CD4-positive, alpha-beta T cell treated with Interleukin-4 for 1 hour (primary cell): ENCODE measurements at places on chromosomes 16 and 17.

- no peak for DNase-seq
Measured at GRCh38 chr17:16583781-16584180, 14.8 kb upstream of the ZNF287 start.

GRCh38 chr17:21140911-21141310 lies 14.1 kb downstream of the DHRS7B start:
- DNase-seq, result peak; percentile 20

- DNase-seq, result no peak
Measured at GRCh38 chr16:19595043-19595767, 39.7 kb downstream of the VPS35L start.

DNA sequence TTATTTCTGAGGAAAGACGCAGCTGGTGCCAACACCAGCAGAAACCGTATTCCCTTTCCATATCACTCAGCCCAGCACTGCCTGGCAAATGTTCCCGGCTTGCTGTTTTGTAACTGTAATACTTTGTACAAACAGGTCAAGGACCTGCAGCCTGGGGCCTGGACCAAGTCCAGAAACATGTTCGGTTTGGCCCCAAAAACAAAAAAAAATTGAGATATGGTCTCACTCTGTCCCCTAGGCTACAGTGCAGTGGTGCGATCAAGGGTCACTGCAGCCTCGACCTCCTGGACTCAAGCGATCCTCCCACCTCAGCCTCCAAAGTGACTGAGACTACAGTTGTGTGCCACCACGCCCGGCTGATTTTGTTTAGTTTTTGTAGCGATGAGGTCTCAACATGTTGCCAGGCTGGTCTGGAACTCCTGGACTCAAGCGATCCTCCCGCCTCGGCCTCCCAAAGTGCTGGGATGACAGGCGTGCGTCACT lies 1.2 kb downstream of the HAGH start:
- DNase-seq, result no peak

- no peak for DNase-seq
Measured at GRCh38 chr17:68542698-68543463, 30.7 kb downstream of the PRKAR1A start.

GRCh38 chr16:56558024-56558747 lies 6.7 kb upstream of the MT4 start:
- DNase-seq, result no peak

GRCh38 chr16:53881371-53881770 lies 177.4 kb downstream of the FTO start:
- DNase-seq, result no peak

- no peak for DNase-seq
Measured at GRCh38 chr17:50364715-50365114, 8.3 kb downstream of the MRPL27 start.

DNA sequence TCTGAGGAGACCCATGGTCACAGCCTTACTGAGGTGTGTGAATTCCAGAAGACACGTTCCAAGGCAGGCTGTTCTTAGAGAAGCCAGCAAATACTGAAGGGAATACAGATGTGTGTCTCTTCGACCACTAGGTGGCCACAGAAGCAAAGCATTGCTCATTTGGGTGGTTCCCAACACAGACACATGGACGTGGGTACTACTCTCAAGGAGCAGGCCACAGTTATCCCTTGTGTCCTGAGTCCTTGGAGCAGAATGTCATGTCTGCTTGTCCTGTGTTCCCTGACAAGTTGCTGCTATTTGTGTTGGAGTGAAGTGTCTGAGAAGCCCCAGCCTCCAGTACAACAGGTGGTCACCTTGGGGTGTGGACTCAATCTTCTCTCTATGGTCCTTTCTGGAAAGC lies 30.3 kb downstream of the HMOX2 start:
- DNase-seq, result peak; percentile 82

DNA sequence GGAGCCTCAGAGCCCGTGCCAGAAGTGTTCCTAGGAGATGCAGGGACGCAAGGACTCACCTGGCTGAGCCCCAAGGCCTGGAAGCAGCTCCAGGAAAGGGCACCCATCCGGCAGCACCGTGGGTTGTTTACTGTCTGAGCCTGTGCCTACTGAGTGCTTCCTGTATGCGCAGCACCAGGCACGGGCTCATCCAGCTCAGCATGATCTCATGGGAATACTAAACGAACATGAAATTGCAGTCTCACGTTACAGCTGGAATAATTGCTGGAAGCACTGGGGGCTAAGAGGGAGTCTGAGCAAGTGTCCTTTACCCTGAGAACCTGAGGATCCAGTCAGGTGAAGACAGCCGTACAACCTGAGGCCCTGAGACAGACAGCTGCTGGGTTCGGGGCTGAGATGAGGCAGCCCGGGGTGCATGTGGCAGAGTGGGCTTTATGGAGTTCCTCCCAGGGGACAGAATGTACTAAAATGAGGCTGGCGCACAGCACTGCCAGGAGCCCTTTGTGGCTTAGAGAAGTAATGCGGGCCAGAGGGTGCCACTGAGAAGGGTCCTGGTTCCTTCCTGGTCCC lies 5.4 kb downstream of the CTRL start:
- no peak for DNase-seq

DNA sequence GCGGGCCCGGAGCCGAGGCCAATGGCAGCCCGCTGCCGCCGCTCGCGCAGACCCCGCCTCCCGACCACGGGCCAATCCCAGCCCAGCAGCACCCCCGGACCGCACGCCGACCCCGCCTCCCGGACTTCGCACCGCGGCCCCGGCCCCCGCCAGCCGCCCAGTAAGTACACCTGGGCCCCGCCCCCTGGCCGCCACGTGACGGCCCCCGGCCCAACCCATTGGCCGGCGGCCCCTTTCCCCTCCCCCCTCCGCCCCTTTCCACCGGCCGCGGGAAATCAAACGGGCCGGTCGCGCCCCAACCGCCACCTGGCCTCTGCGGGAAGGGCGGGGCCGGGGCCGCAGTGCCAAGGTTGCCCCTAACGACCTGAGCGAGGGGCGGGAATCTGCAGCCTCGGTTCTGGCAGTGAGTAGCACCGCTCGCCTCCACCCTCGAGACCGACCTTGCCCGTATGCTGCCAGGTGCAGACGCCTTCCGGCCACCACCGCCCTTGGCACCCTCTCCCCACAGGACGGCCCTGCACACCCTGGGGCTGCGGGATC lies at the start of gene YBX2:
Gene YBX2 (minus strand): TSS at position 26 of the 540 bp plus-strand sequence. CDS start 139 bp downstream, outside the sequence.
- DNase-seq, result peak; percentile 85

DNA sequence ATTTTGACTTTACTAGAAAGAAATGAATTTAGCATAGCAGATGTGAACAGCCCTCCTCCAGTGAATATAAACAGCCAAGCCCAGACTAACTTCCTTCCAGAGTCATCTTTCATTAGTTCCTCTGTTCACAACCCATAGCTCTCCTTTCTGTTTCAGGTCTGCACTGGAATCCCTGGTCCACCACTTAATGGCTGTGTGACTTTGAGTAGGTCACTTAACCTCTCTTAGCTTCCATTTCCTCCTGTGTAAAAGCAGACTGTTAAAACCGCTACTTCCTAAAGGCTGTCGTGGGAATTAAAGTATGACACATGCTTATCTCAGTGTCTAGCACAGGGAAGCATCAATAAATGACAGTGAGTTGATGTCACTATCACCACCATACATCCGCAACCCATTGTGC lies 7.5 kb downstream of the SLC6A4 start:
- DNase-seq, result no peak

DNA sequence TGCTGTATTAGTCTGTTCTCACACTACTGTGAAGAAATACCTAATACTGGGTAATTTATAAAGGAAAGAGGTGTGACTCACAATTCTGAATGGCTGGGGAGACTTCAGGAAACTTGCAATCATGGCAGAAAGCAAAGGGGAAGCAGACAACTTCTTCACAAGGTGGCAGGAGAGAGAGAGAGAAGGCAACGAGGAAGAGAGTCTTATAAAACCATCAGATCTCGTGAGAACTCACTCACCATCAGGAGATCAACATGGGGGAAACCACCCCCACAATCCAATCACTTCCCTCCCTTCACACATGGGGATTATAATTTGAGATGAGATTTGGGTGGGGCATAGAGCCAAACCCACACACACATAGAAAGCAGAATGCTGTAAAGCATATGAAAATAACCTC lies 896.2 kb downstream of the CDH11 start:
- no peak for DNase-seq

- DNase-seq, result no peak
Measured at GRCh38 chr16:84957792-84958191, 53.5 kb downstream of the ZDHHC7 start.

DNA sequence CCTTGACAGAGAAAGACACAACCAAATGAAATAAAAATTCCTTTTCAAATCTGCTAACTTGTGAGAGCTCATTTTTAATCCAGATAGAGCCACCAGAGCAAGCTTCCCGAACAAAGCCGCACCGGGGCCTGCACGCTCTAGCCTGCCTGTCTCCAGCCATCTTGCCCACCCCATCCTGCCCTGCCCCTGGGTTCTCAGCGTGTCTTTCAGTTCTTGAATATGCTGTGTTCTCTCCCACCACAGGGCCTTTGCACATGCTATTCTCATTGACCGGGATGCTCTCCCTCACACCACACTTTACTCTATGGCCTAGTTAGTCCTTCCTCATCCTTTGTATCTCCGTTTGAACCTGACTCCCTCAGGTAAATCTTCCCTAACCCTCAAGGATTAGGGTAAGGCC lies 14.7 kb downstream of the SMIM5 start:
- no peak for DNase-seq

DNA sequence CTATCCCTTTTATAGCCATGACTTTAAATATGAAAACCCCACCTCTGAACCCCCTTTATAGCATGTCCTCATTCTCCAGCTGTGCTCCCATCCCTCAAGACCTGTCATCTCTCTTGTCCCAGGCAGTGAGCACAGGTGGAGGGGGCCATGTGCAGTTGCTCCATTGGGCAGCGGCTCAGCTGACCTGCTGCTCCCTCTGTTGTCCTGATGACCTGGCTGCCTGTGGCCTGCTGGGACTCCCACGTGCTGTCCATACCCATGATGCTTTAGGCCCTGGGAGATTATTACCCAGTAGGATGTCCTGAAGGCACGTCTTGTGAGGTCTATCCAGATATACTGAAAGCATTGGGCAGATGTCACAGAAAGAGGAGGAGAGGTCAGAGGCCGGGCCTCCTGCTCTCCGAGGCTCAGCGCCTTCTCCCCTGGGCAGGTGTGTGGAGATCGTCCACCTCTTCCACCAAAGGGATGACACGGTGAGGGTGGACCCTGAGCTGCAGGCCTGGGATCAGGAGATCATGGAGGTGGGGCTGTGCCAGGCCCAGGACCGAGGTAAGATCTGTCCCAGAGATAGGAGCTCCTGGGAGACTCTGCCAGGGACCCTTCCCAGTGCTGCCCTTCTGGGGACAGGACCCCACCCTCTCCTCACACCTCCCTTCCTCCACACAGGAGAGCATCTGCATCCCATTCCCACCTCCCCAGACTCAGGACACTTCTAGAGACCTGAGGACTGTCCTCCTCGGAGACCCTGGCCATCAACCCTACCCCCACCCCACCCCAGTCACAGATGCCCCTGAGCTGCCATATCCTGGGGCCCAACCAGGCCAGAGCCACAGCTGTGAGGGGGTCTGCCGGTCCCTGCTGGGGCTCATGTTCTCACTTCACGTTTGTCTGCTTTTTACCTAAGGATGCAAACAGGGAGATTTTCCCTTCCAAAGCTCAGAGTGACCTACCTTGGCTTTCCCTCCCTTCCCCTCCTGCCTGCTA lies 58.0 kb downstream of the GOSR1 start:
- no peak for DNase-seq

DNA sequence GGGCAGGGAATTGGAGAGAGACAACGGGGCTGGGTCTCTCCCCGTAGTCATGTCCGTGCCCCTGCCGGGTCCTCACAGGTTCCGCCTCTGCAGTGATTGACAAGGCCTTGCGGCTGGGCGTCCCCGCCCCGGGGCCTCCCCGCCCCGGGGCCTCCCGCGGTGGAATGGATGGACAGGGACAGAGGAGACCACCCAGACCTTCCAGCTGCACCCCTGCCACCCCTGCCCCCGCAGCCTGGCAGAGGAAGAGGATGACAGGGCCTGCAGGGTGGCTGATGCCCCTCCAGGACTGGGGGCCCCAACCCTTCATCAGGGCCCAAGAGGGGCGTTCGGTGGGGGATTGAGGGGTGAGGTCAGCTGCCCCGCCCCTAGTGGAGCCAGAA lies 216.4 kb upstream of the CIBAR2 start:
- no peak for DNase-seq

- DNase-seq, result no peak
Measured at GRCh38 chr17:27562777-27563455, 68.1 kb upstream of the LGALS9 start.

GRCh38 chr17:17183744-17184143 lies 22.4 kb downstream of the PLD6 start:
- no peak for DNase-seq

DNA sequence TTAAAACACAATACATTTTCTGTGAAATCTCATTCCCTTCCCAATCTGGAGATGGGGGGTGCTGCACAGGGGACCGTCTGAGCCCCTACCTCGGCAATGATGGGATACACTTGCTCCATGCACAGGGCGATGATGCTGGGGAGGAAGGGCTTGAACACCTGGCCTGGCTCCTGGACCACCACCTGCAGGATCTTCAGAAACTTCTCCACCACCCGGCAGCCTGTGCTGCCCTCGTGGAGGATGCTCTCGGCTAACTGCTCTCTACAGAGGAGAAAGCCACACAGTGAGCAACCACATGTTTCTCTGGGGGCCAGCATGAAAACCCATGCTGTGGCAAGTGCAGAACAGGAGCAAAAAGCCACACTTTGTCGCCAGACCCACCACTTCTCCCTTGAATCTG lies 42.4 kb upstream of the GSG1L start:
- no peak for DNase-seq

DNA sequence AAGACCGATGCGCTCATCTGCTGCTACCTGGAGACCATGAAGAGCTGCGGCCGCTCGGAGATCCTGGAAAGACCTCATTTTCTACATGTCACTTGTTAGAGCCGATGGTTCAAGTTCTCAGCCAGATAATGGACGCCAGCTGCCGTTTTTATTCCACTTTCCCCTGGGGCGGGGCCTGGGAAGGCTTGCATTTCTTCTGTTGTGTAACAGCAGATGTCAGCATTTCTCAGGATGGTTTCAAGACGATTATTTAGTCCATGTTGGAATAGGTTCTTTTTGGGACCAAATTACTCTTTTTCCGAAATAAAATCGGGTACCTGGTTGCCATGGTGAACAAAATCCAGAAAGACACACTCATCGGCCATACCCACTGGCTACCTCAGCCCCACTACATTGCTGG lies 1418.3 kb downstream of the CDH11 start:
- DNase-seq, result no peak

DNA sequence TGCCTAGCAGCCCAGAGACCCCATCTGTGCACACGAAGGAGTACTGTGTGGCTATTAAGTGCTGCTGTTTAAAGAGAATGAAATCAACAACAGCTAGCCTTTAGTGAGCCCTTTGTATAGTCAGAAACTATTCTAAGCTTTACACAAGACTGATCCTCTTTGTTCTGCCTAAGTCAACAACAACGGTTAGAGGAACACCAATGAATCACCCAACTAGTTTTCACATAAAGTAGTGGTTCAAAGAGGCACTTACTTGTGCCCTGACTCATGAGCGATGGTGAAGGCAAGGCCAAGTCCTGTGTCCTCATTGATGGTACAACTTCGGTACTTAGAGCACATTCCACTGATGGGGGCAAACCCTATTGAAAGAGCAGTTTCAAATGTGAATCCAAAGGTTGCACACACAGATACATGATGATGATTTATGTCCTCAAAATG lies 75.8 kb downstream of the ADAMTS18 start:
- DNase-seq, result no peak
